ENCODE measurements at places on chromosomes 12 and 14. TPM values are rescaled to one million over a fixed set of nuclear protein-coding genes. Genes with fewer than 3 reads are reported as not detected.

Gene ACOT4
- total RNA-seq: 1.6 TPM

Gene ACTR10
- 38.7 TPM for total RNA-seq

Gene PPP2R5E
- 37.3 TPM for total RNA-seq

Gene SRSF9
- 135 TPM for total RNA-seq

Gene KRT81
- 0.30 TPM for total RNA-seq

Gene ALDH2
- total RNA-seq: 3.5 TPM

Gene TAMALIN
- total RNA-seq: 34.0 TPM

Gene TMEM121
- total RNA-seq: 6.4 TPM

Gene ACVRL1
- 0.16 TPM for total RNA-seq

Gene BEGAIN
- 1.5 TPM for total RNA-seq

Gene THAP2
- total RNA-seq: 23.1 TPM

Gene C3AR1
- 4.5 TPM for total RNA-seq

- DNase-seq: no peak
Measured at GRCh38 chr12:89621521-89621920, 87.1 kb downstream of the ATP2B1 start.

DNA sequence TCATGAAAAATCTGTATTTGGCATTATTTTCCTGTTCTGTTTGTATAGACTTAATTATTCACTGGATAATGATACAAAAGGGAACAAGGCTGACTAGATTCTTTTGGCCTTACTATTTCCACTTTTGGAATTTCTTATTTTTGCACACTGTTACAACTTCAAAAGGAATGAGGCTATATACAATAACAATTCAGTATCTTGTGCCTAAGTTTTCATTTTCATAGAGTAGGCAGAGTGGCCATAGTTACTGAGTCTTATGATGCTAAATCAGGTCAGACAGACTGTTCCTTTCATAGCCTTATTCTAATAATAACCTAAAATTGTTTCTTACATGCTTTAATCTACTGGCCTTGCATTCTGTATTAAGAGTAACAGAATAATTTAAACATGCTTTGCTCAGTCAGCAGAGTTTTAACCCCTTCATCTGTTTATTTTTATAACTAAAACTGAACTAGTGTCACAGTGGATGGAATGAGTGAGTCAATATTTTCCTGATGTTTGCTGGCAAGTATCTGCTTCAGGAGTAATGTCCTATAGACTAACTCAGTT, 10.5 kb downstream of the TTC8 start:
- DNase-seq: no peak

DNA sequence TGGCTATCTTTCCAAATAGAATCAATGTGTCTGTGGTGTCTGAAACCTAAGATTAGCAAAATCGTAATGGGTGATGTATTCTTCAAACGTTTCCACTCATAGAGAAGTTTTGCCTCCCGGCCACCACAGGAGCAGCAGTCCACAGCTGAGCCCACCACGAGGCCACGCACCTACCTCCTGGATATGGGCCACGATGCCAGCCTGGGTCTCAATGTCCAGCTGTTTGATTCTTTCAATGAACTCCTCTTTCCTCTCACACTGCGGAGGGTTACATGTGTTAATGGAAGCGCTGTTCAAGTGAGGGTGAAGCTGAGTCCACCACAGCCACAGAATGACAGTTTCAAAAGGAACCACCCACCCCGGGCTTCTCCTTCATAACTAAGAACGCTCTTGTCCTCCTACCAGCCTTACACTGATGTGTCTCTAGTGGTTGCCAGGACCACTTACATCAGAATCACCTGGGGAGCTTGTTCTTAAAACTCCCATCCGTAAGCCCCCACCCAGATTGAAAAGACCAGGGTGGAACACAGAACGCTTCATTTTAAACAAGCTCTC, 75.3 kb downstream of the CCDC88C start:
- no peak for DNase-seq

GRCh38 chr14:102853648-102854047, 68.8 kb upstream of the AMN start:
- DNase-seq: no peak

- no peak for DNase-seq
Measured at GRCh38 chr12:81758421-81759189, 545 bp downstream of the PPFIA2 start.

GRCh38 chr14:54894995-54895394, 7.6 kb downstream of the GCH1 start:
- no peak for DNase-seq

GRCh38 chr12:110822821-110823415, 23.9 kb upstream of the CCDC63 start:
- no peak for DNase-seq

GRCh38 chr12:16165506-16165905, 112.0 kb downstream of the SLC15A5 start:
- DNase-seq: no peak

DNA sequence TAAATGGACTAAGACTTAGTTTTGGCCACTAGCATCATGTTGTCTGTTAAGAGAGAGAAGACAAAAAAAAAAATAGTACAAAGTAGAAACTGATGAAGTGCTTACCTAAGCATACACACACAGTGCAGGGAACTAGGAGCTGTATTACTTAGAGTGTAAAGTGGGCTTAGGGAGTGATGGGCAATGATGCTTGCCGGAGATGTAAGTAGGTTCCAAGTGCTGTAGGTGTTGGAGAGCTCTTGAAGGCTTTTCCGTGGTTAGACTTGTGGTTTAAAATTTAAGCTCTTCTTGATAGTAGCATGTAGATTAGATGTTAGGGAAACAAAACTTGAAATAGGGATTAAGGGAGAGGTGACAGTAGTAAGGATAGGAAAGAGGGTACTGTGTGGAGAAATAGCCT, 34.7 kb downstream of the MIA2 start:
- DNase-seq: no peak

DNA sequence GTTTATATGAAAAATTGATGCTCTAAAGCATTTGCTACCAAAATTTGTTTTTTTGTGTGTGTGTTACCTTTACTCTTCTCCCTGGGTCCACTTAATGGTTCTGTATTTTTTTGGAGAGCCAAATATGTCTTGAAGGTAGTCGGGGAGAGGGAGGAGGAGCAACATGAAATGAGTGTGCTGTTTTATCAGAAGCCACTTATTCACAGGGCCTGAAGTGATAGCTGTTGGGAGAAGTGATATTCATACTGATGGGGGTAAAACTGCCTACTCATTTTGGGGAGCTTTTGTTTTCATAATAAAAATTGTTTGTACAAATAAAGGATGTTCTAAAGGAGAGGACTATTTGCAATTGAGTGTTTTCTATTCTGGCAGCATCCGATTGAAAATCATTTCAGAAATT, 29.2 kb downstream of the CRADD start:
- no peak for DNase-seq

- no peak for DNase-seq
Measured at GRCh38 chr14:92597906-92598905, 84.6 kb downstream of the RIN3 start.

DNA sequence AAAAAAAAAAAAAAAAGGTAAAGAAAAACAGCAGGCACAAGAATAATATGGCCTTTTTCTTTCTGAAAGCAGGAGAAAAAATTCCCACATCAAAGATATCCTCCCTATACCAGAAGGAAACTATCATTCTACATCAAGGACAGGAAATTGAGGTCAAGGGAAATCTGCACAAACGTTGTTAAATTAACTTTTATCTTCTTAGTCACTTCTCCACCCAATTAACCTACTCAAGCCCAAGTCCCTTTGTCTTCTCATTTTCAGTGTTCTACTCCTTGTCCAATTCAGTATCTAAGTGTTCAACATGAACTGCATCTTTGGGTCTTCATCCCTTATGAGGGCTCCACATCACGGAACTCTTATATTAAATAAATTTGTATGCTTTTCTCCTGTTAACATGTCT, 15.7 kb downstream of the NDUFA12 start:
- DNase-seq: no peak

DNA sequence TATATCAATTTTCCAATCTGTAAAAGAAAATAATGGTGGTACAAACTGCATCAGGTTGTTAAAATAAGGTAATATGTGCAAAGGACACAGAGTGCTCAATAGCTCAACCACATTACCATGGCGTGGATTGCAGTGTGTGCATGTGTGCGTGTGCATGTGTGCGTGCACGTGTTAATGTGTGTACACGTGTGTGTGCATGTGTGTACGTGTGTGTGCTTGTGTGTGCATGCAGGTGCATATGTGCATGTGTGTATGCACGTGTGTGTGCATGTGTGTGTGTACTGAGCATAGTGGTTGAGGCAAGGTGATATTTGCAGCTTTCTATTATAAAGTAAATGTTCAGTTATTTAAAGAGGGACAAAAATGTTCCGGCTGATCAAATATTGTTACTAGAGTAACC, 115.6 kb downstream of the NT5DC3 start:
- DNase-seq: no peak

GRCh38 chr12:131424270-131424669, 286.6 kb upstream of the SFSWAP start:
- DNase-seq: no peak

- no peak for DNase-seq
Measured at GRCh38 chr12:121762269-121762668, 31.2 kb downstream of the RHOF start.

DNA sequence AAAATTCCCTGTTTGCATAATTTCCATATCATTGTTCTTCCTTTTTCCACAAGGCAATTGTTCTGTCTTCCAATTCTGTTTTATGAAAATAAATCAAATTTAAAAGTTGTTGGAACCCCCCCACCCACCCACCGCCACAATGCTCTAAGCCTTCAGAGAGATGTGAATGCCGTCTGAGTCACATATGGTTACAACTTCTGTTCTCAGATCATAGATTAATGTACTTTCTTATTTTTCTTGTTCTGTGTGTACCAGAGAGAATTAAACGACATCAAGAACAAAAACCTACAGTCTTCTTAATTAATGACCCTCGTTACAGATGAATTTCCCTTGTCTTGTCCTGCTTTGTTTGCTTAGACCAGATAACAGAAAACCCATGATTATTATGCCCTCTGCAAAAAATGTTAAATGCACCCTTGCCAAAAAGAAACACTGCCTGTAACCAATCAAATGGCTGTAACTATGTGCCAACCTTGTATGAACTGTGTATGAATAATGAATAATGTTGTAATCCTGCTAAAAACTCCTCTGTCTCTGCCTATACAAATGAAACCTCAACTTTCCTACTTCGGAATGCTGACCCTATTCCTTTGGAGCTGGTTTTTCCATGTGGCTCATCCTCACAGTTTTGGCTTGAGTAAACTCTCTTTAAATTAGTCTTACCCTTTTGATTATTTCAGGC, 14.0 kb downstream of the OR6S1 start:
- DNase-seq: no peak

- no peak for DNase-seq
Measured at GRCh38 chr12:19847294-19848059, 408.2 kb downstream of the AEBP2 start.

- no peak for DNase-seq
Measured at GRCh38 chr14:44657696-44658388, 150.8 kb upstream of the FSCB start.

GRCh38 chr14:92651106-92651757, 97.2 kb downstream of the LGMN start:
- DNase-seq: peak; percentile 91

DNA sequence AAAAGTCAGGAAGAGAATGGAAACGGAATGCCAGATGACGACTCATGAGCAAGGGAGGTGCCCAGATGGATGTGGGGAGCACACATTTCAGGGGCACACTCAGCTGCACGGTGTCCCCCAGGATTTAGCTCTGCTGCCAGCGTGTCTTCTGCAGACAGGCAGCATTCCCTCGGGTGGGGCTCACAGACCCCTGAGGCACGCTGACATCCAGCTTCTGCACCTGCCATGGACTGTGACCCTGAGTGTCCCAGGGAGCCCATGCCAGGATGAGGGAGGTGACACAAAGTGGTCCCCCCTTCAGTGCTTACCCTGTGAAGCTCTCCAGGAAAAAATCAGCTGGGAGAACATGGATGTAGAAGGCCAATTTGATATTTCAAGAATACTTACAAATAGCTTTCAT, 84.2 kb downstream of the PIWIL1 start:
- no peak for DNase-seq

GRCh38 chr14:68283378-68284123, 464.0 kb downstream of the RAD51B start:
- peak; percentile 68 for DNase-seq

GRCh38 chr14:68501614-68502052, 291.2 kb downstream of the ZFP36L1 start:
- no peak for DNase-seq

DNA sequence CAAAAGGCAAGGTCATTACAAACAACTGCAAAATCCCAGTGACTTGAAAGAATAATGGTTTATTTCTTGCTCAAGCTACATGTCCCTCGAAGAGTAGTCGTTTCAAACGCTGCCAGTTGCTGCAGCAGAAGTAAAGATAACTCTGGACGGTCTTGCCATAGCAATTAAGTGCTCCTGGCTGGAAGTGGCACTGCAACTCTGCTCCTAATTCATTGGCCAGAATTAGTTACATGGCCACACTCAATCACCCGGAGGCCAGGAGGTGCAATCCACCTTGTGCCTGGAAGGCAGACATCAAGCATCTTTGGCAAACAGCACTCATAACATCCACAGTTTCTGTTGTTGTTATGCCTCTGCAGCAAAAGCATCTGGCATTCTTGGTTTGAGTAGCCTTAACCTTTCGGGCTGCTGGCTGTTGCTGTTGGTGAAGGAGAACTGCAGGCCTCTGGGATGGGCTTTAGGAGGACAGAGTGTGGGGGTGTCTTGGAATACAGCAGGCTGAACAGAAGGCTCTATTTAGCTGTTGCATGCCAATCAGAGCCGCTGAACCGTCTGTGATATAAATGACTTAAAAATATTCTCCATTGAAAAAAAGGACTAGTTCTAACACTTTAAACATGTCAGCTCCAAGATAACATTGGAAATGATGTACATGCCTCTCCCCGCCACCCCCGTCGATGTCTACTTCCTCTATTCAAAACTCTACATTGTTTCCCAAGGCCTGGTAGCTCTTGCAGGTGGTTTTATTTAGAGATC, 123.5 kb upstream of the DYRK2 start:
- DNase-seq: no peak

DNA sequence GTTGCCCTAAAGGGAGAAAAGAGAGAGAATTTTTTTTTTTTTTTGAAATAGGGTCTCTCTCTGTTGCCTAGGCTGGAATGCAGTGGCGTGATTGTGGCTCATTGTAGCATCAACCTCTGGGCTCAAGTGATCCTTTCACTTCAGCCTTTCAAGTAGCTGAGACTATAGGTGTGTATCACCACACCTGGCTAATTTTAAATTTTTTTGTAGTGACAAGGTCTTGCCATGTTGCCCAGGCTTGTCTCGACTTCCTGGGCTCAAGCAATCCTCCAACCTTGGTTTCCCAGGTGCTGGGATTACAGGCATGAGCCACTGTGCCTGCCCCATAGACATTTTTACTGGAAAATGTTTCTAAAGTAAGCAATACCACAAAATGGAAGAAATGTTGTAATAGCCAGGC, 36.8 kb downstream of the YARS2 start:
- DNase-seq: no peak

- DNase-seq: no peak
Measured at GRCh38 chr14:63897721-63898163, 44.9 kb downstream of the SYNE2 start.

DNA sequence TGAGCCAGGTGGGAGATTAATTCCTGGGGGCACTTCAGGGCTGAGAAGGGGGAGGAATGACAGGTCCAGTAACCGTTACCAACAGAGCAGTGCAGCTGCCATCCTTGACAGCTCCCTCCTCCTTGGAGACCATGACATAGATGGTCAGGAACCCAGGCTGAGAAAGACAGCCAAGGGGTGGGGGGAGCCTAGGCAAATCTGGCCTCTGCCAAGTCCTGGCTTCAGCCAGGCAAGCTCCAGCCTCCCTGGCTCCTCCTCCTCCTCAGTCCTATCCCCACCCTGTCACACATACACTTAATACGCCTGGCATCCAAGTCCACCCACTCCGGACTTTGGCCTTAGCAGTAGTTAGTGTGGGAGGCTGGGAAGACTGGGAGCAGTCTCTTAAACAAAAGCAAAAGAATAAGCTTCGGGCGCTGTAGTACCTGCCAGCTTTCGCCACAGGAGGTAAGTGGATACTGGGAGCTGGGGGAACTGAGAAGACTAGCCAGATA, at the start of gene RDH5:
Gene RDH5 (plus strand): TSS at position 323 of the 494 bp plus-strand sequence. CDS start 792 bp downstream, outside the sequence.
- DNase-seq: no peak

All from T-cell (primary cell).